ENCODE measurements at places on chromosomes 2 and 18.

GRCh38 chr2:10883801-10884478, 27.8 kb upstream of the KCNF1 start:
- no peak for DNase-seq

GRCh38 chr2:696463-696862, 19.3 kb upstream of the TMEM18 start:
- no peak for DNase-seq

- DNase-seq, result no peak
Observed at GRCh38 chr18:78625847-78626246, 353.8 kb upstream of the SALL3 start.

DNA sequence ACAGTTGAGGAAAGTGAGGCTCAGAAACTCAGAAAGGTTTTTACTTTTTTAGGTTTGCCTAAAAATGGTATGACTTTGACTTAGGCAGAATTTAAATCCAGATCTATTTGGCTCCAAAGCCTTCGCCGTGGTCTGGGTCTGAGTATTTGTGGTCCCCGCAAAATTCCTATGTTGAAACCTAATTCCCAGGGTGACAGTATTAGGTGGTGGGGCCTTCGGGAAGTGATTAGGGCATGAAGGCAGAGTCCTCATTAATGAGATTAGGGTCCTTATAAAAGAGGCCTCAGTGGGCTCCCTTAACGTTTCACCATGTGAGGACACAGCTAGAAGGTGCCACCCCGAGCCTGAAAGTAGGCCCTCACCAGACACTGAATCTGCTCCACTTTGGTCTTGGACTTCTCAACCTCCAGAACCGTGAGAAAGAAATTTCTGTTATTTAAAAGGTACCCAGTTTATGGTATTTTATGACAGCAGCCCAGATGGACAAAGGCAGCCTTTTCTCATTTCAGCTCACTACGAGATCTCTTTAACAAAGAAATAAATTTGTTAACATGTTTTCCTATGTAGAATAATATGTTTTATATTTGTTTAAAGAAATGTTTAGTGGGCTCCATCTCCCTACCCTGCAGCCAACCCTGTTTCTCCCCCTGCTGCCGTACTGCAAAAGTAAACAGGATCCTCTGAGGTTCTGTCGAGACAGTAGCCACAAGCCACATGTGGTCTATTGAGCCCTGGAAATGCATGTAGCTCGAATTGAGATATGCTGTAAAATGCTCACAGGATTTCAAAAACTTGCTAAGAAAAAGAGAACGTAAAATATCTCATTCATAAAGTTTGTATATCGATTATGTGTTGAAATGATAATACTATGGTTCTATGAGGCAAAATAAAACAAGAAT, 80.6 kb downstream of the MOGAT1 start:
- DNase-seq, result no peak

DNA sequence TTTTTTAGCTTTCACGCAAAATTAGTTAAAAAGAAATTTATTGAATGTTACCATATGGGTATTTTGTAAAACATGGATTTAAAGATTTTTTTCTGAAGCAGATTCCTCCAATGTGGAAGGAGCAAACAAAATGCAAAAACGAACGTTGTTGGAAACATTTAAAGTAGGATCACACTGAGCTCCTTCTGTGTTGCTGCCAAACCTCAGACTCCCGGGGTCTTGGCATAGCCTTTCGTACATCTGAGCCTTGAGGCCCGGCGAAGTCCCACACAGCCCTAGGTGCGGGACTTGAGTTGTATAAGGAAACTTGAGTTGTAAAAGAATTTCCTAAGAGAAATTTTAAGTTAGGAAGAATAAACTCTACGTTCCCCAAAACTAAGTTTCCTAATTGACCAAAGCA, 52.0 kb upstream of the CD226 start:
- DNase-seq, result no peak

GRCh38 chr2:146079216-146079615, 1559.3 kb upstream of the ZEB2 start:
- no peak for DNase-seq

- DNase-seq, result peak; percentile 77
Observed at GRCh38 chr18:2654928-2655177, 673 bp upstream of the SMCHD1 start.

DNA sequence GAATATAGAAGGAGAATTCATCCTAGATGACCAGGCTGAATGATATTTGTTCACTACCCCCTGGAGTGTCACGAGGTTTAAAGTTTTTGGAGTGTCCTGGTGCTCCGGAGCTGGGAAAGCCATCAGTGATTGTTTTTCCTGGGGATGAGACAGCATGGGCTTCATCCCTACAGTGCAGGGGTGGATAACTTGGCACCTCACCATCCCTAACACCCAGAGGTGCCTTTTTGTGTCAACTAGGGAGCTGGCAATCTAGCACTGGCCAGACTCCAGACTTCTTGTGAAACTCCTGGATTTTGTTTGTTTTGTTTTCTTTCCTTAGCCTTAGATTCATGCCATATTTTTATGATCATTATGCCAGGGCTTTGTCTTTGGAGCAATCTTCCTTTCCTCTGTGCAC, 164.8 kb downstream of the PRKCE start:
- DNase-seq, result no peak

- DNase-seq, result no peak
Observed at GRCh38 chr2:219284501-219285372, 5.6 kb downstream of the DNAJB2 start.

DNA sequence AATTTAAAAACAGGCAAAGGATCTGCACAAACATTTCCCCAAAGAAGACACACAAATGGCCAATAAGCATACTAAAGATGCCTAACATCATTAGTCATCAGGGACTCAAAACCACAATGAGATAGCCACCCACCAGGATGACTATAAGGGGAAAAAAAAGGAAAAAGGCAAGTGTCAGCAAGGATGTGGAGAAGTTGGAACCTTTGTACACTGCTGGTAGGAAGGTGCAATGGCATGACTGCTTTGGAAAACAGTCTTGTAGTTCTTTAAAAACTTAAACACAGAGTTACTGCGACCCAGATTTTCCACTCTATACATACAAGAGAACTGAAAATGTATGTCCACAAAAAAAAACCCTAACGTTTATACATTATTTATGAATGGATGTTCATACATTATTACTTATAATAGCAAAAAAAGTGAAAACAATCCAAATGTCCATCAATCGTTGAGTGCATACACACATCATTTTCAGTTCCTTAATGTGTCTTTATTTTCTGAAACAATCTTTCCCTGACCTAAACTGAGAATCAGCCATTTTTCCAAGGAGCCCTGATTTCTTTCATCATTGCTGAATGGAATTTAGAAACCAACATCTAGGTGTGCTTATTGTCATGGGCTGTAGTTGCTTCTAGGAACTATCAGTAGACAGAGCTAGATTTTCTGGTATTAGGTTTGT, 64.7 kb upstream of the TLK1 start:
- DNase-seq, result no peak

DNA sequence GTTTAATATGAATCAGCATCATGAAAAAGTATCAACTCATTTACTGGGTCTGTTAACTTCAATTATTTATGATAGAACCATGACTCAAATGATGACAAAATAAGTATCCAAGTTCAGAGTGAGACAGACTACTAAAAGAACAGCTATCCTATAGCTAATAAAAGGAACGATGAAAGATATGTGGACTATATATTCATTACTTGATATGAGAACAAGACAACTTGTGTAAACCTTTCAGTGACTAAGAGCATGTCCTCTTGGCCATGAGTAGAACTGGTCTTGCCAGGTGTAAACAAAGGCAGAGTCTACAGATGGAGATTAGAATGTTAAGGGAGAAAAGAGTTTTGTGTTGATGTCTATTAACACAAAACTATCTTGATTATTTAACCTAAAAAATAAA, 360.4 kb upstream of the ZC3H15 start:
- DNase-seq, result no peak

DNA sequence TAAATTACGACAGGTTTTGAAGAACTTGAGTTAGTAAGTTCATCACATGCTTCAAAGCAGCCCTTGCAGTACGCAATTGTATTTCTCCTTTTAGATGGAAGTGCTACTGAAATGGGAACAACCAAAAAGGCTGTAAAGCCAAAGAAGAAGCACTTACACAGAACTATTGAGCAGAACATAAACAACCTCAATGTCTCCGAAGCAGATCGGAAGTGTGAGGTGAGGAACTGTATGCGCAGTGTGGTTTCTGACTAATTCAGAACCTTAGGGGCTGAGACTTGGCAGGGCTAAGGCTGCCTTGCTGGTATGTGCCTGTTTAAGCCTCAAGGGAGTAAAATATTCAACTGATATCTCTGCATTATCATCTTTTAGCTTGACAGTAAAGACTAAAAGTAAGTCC, 8.4 kb downstream of the NCAPH start:
- peak; percentile 37 for DNase-seq

DNA sequence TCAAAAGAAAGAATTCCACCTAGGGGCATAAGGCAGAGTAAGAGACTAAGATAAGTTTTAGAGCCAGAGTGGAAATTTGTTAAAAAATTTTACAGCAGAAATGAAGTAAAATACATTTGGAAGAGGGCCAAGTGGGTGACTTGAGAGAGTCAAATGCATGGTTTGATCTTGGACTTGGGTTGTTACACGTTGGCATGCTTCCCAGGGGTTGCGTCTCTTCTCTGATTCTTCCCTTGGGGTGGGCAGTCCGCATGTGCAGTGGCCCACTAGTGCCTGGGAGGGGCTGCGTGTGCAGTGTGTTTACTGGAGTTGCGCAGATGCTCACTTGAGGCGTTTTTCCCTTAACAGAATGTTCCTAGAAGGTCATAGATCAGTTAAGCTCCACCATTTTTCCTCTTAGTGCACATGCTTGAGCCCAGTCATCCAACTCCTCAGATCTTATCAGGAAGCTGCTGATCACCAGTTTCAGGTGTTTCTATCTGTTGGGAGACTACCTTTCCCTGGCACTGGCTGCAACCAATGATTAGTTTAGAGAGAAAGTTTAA, 13.1 kb downstream of the SEH1L start:
- DNase-seq, result no peak

DNA sequence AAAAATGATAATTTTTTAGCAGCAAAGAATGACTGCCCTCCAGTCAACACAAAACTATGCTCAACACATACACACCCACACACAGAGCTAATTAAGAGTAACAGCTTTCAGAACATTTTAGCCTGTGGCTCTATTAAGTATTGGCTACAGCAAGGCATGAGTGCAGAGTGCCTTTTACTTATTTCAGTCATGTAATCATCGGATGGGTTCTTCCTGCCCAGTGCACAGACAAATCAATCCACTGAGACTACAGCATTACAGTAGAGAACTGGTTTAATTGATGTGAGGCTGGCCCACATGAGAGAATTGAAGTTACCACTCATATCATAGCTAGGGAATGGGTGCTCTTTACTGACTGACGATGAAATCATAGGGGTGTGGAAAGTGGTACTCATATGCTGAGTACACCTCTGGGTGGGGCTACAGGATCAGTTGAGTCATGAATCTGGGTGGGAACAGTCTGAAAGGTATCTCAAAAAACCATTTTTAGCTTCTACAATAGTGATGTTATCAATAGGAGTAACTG, 241.0 kb downstream of the FSIP2 start:
- DNase-seq, result no peak

DNA sequence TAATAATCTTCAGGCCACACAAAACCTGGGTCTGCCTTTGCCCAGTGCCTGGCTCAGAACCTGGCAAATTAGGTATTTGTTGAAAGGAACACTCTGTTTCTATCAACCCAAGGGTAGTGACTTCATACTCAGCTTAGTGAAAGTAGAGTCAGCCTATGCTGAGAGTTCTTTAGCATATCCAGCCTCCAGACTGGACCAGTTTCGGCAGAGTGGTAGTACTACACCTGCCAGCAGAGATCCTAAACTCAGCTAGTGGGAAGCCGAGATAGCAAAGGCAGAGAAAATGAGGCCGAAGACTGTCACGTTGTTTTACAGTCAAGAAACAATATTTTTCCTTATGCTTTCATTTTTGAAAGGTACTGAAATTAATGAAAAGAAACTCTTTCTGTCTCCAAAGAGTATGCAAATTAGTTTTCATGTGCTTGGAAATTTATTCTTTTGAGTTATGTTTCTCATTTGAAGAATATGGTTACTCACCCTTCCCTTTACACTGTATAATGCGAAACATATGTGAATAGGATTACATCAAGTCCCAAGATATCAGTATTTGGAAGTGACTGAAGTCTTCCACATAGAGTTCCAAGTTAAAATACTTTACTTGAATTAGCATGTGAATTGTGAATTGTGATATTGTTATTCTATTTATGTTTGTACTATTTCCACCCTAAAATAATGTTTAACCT, 52.2 kb upstream of the UGP2 start:
- DNase-seq, result no peak

- no peak for DNase-seq
Observed at GRCh38 chr2:159617646-159618045, 1.3 kb upstream of the BAZ2B start.

GRCh38 chr2:78576409-78576808, 449.1 kb upstream of the REG3G start:
- DNase-seq, result no peak

- DNase-seq, result no peak
Observed at GRCh38 chr2:236627193-236627592, 57.6 kb downstream of the ACKR3 start.

- no peak for DNase-seq
Observed at GRCh38 chr2:80459028-80459427, 154.5 kb upstream of the LRRTM1 start.

GRCh38 chr2:66082581-66082980, 352.3 kb upstream of the MEIS1 start:
- no peak for DNase-seq

GRCh38 chr2:198325359-198325758, 521.0 kb downstream of the PLCL1 start:
- no peak for DNase-seq

DNA sequence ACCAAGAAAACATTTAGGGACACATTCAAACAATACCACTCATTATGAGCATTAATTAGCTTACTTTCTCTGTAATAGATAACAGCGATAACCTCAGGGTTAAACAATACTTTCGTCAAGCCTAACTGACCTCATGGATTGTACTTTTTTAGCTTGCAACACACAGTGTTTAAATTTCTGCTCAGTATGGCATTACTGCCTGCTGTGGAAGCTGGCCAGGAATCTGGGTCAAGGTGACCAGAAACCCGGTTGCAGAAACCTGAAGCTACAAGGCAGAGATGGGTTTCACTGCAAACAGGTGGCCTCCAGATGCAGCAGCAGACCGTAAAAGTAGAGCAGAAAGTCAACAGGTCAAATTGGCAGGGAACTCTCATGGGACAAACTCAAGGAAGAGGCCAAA, 123.8 kb upstream of the FHL2 start:
- DNase-seq, result no peak

GRCh38 chr2:64905338-64906024, 83.7 kb upstream of the SLC1A4 start:
- DNase-seq, result no peak

- no peak for DNase-seq
Observed at GRCh38 chr2:66445925-66446871, 11.3 kb downstream of the MEIS1 start.

DNA sequence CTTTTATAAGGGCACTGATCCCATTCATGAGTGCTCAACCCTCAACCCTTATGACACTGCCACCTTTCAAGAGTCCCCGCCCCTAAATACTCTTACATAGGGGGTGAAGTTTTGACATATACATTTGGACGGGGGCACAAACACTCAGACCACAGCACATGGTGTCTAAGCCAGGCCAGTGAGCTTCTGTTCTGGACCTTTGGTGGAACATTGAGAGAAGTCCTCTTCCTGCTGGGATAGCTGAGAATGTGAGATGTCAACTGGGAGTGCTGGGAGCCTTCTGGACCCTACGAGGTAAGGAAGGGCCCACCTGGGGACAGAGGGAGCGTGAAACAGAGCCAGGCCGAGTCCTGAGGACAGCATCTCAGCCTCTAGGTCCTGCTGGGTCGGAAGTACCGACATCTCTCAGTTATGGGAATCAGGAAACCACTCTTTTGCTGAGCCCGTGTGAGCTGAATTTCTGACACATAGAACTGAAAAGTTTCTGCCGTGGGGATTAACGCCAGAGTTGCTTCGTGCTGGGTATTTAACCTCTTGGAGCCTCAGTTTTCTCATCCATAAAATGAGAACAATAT, 114.9 kb downstream of the PDCL3 start:
- DNase-seq, result no peak

Measured in activated gamma-delta T cell treated with Interleukin-2 at 50 U/mL for 16 hours (primary cell).